Endothelial cell of umbilical vein (primary cell): ENCODE measurements at places on chromosomes 16 and 17.

GRCh38 chr16:84176192-84177053 lies 10.4 kb downstream of the TAF1C start:
- DNase-seq: no peak

DNA sequence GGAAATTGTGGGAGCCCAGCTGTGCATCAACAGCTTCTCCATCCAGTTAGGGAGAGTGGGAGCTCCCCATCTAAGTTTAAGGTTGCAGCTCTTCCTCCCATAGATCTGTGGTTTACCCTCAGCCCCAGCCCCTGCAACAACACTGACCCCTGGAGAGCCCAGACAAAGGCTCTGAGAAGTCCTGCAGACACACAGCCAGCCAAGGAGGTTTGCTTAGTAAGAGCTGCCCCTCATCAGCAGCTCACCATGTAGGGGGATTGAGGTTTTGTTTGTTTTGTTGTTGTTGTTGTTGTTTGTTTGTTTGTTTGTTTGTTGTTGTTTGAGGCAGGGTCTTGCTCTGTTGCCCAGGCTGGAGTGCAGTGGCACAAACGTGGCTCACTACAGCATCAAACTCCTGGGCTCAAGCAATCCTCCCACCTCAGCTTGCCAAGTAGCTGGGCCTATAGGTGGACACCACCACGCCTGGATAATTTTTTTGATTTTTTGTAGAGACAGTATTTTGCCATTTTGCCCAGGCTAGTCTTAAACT lies 138.6 kb downstream of the CLEC16A start:
- DNase-seq: no peak

DNA sequence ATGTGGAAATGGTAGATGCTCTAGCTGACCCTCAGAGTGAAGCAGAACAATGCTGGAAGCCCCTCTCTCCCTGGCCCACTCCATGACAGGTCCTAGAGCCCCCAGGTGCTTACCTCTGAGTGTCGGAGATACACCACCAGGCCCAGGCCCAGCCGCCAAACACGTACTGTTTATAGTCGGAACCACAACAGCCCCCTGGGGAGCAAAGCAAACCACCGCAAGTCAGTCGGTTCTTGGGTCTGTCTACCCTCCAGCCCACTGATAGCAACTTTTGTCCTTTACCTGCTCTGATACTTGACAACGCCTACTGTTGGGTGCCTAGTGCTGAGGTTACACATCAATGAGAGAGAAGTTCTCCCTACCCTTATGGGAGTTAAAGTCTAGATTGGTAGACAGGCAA lies 8.7 kb downstream of the FLOT2 start:
- no peak for DNase-seq

GRCh38 chr16:88955906-88956305 lies 21.1 kb downstream of the CBFA2T3 start:
- no peak for DNase-seq
